ENCODE measurements at places on chromosomes 1 and 21.

DNA sequence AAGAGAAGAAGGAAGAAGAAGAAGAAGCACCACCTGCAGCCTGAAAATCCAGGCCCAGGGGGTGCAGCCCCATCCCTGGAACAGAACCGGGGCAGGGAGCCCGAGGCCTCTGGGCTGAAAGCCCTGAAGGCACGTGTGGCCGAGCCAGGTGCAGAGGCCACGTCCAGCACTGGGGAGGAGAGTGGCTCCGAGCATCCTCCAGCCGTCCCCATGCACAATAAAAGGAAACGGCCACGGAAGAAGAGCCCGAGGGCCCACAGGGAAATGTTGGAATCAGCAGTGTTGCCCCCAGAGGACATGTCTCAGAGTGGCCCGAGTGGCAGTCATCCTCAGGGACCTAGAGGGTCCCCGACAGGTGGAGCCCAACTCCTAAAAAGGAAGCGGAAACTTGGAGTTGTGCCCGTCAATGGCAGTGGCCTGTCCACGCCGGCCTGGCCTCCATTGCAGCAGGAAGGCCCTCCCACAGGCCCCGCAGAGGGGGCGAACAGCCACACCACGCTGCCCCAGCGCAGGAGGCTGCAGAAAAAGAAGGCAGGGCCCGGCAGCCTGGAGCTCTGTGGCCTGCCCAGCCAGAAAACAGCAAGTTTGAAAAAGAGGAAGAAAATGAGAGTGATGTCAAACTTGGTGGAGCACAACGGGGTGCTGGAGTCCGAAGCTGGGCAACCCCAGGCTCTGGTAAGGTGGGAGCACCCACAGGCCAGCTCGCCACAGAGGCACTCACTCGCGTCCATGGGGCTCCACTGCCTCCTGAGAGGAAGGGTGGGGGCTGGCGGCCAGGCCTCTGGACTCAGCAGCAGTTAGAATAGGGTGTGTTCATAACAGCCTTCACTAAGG is 28.4 kb downstream of the RRP1B start:
- DNase-seq, result no peak

DNA sequence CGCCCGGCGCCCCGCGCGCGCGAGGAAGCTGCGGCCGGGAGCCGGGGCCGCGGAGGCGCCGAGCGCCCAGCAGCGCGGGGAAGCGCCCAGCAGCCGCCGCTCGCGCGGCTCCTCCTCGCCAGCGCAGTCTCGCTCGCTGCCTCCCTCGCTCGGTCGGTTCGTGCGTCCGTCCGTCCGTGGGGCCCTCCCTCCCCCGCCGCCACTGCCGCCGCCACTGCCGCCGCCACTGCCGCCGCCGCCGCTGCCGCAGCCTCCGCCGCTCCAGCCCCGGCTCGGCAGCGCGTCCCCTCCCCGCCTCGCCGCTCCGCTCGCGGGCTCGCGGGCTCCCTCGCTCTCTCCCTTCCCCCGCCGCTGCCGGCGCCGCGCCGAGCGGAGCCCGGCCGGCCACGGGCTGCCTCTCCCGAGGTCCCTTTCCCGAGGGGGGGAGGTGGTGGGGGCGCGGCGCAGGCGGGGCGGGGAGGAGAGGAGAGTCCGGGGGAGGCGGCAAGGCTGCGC is at the start of gene KCND3:
Gene KCND3, minus strand, starts transcription at position 138 of the 495 bp plus-strand sequence.
- DNase-seq, result no peak

GRCh38 chr1:235296729-235297128 is 31.2 kb downstream of the ARID4B start:
- no peak for DNase-seq

DNA sequence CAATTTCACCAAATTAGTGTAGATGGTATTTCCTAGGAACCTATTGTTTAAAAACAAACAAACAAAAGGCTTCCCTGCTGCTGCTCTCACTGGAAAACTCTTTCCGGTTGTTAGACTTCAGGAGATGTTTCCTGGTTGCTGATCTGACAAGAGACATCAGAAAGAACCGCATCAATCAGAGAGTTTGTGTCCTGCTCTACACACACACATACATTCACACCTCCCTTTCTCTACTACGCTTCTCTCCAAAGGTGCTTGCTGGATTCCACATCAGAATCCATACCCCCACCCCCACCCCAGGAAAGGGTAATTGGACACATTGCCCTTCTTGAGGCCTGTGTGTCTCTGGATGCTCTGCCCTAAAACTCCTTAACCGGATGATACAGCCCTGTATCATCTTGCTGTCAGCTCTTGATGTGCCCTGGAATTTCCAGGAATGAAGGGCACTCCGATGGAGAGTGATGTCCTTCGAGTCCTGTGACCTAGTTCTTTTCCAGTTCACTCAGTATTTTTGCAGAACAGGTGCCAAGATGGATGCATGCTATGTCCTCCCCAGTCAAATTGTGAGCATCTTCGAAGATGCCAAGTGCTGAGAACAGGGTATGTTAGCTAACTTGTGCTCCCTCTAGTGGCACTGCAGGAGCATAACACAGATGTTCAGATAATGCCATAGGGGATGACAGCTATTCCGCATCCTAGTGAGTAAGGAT is 113.7 kb upstream of the SLC35F3 start:
- DNase-seq, result no peak

DNA sequence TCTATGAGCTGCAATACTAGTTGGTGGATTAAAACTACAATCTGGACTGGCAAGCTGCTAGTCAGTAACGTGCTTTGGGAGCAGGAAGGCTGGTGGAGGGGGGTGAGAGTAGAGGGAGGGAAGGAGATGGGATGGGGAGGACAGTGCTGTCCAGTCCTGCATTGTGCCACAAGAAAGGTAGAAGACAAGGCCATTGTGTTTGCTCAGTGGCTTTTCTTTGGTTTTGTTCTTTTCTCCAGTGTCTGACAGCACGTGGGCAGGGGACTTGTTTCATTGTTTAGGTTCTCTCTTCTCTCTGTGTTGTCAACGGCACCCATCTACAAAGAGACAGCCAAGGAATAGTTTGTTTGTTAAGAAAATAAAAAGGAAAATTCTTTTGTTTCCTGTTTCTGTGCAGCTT is 362.8 kb upstream of the PLXNA2 start:
- no peak for DNase-seq

DNA sequence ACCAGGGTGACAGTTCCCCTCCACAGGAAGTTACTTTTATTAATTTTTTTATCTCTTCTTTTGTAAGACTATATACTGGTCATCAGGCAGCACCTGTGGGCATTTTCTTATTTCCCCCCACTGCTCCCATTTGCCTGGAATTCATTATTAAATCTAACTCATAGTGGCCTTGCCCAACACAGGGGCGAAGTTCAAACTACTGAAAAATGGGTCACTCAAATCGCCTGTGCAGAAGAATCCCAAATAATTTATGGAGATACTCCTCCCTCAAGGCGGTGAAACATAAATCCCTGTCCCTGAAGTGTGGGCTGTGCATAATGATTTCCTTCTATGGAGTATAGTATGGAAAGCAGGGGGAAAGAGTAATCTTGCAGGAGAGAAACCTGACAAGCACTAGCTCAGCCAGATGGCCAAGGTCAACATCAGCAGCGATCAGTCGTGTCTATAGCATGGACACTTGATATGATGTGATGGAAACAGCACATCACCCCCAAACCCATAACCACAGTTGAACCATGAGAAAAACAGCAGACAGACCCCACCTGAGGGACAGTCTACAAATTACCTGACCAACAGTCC is 7.9 kb downstream of the CAMK2N1 start:
- no peak for DNase-seq

DNA sequence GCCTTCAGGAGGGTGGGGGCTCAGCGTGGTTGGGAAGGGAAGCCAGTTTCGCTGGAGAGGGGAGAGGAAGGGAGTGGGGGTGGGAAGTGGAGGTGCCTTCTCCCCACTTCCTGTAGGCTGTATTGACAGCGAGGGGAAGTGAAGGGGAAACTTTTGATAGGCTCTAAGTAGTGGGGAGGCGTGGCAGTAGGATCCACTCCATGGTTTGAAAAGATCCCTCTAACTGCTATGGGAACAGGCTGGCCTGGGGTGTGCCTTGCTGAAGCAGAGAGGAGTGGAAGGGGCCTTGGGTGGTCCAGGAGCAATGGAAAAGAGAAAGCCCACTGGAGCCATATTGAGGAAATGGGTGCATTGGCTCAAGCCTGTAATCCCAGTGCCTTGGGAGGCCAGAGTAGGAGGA is 20.2 kb downstream of the C1orf115 start:
- DNase-seq, result no peak

- DNase-seq, result no peak
These were observed 5.4 kb downstream of the PNRC2 start for GRCh38 chr1:23964790-23965740.

- no peak for DNase-seq
These were observed 91.9 kb downstream of the TSEN15 start for GRCh38 chr1:184143449-184143848.

DNA sequence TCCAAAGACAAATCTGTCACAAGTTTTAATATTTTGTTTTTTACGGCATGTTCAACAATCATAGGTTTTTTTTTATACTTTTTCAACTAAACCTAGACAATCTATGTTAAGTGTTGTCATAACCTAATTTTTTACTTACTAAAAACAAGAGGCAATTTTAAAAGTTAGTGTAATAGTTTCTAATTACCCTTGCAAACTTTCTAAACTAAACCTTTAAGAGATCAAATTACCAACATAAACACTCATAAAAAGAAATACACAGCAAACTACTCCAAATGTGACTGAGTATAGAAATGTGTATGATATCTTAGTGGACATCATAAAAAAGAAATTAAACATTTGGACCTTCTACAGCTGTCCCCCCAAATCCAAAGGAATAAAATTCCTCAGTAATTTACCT is 10.0 kb downstream of the ZNF281 start:
- DNase-seq, result no peak

- peak; percentile 35 for DNase-seq
These were observed 7.7 kb downstream of the VSIG8 start for GRCh38 chr1:159854693-159855192.

DNA sequence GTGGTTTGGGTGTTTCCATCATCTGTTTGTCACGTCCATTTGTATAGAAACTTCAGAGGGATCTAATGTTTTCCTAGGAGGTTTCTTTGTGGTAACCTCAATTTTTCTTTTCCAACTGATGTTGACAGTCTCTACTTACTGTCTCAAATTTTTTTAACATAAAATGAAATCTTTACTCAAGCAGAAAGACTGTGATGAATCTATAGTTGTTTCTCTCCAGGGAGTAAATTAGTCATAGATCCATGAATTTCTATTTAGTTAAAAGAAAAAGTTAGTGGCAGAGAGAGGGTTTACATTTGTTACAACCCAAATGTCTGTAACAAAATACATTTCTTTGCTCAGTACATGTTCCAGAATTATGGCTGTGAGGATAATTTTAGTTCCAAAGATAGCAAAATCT is 161.6 kb downstream of the DISP1 start:
- DNase-seq, result no peak

- DNase-seq, result no peak
These were observed 9.6 kb upstream of the RLF start for GRCh38 chr1:40151457-40152079.

DNA sequence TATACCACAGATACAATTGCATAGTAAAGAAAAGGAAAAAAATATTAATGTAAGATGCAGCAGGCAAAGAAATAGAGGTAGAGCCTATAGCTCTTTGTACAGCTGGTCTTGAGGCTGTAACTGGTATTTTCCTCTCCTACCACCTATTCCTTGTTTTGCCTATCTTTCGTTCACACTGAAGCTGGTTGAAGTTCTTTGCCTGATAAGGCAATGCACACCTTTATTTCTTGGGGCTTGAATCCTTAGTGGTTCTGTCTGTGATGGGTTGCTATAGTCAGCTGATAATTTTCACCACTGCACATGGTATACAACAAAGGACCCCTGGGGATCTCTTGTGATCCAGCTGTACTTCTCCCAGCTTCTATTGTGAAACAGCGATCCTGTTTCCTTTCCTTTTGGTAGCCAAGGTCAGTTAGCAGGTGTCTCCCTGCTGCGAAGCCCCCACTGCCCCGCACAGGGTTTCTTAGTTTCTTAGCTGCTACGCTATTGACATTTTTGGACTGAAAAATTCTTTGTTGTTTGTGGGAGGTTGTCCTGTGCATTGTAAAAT is 9.9 kb upstream of the TSNAX start:
- DNase-seq, result no peak

GRCh38 chr1:205706601-205707502 is 26.5 kb upstream of the SLC45A3 start:
- DNase-seq, result no peak

DNA sequence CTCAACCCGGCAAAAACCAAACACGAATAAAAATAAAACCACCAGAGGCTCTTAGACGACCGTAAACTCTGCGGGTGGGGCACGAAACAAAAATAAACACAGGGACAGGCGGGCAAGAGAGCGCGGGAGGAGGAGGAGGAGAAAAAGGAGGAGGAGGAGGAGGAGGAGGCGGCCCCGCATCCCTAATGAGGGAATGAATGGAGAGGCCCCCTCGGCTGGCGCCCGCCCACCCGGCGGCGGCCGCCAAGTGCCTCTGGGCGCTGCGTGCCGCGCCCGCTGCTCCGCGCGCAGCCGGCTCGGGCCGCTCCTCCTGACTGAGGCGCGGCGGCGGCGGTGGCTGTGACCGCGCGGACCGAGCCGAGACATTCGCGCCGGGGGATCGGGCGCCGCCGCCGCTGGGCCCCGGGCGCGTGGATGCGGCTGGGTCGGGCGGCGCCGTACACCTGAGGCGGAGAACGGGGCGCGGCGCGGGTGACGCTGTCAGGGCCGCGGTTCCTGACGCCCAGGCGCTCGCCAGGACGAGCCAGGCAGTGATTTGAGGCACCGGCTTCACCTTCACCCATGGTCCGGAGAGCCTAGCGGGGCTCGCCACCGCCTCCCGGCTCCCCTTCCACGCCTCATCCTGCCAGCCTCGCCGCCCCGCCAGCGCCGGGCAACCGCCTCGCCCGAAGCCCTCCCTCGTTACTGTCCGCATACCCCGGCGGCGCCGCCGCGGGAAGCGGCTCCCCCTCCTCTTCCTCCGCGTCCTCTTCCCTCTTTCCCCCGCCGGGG is at the start of gene MARK1:
Gene MARK1, plus strand, starts transcription at position 229 of the 771 bp plus-strand sequence. CDS start 687 bp downstream, outside the sequence.
- DNase-seq, result no peak

DNA sequence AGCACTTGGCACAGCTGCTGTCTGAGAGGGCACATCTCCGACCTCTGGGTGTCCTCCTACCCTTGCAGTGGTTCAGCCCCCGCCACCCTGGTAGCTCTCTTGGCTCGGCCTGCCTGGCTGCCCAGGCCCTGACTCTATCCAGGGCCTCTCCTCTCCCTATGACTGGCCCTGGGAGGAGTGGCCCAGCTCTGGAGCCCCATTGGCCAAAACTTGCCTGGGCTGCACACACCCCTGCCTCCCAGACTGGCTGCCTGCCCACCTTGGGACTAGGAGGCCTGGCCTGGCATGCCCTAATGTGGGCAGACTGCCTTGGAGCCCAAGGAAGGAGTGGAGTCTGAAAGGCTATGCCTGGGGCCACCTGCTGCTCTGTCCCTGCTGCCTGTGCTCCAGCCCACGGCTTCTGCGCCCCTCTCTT is 33.6 kb downstream of the ACOT11 start:
- no peak for DNase-seq

Data from stimulated activated CD8-positive, alpha-beta memory T cell treated with anti-CD3 and anti-CD28 coated beads, Interleukin-4, amount 100 ng/mL, for 1 hour (primary cell).